CD4-positive, alpha-beta T cell treated with Interleukin-21 for 1 hour (primary cell): ENCODE measurements at places on chromosomes 12 and 14.
A peak's percentile ranks its signal among the peaks of the same experiment; 100 is the strongest.

GRCh38 chr14:76927971-76928700, 100.4 kb downstream of the IRF2BPL start:
- DNase-seq, result no peak

DNA sequence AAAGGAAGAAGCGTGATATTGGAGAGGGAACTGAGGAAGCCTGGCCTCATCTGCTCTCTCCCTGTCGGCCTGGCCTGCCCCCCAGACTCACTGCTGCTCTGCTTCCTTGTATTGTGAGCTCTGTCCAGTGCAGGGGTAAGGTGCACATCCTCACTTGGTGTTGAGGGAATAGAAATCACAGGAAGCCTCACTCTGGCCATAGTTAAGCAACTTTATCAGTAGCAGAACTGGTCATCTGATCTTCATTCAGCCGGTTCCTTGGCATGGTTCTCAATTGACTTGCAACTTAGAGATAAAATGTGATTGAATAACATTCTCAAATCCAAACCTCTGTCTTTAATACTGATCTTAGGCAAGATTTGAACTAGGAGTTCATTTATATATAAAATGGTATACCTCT, 11.5 kb upstream of the CCDC175 start:
- DNase-seq, result no peak

- no peak for DNase-seq
These were observed 44.7 kb downstream of the GPHB5 start for GRCh38 chr14:63273717-63274655.

DNA sequence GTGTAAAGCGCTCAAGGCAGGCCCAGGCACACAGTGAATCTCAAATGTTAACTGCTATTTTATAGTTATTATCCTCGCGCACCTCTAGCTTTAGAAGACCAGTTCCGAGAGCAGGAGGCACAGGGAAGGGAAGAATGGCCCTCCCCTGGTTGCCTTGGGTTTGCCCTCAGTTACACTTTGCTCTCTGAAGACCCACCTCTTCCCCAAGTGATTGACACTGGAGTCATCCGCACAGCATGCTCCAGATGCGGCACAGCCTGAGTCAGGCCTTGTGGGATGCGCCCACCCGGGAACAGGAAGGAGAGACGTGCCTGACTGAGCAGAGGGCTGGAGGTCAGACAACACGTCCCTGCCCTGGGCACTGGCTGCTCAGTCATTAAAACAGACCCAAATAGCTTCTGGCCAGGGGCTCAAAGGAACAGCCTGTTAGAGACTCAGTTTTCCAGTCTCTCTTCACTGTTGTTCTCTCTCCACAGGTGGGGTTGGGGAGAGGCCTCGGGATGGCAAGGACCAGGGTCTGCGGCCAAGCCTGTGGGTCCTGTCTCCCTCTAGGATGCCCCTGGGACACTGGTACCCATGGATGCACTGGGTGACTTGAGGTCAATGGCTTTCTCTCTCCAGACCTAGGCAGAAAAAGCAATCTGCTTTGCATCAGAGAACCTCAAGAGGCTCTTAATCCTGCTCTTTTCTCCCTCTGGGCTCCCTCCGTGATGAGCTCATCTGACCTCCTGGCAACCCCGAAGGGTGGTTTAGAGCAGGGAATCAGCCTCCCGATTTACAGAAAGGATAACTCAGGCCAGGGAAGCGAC, 13.6 kb upstream of the MLXIP start:
- no peak for DNase-seq

GRCh38 chr14:101288436-101289229, 272.7 kb upstream of the DIO3 start:
- DNase-seq, result no peak

DNA sequence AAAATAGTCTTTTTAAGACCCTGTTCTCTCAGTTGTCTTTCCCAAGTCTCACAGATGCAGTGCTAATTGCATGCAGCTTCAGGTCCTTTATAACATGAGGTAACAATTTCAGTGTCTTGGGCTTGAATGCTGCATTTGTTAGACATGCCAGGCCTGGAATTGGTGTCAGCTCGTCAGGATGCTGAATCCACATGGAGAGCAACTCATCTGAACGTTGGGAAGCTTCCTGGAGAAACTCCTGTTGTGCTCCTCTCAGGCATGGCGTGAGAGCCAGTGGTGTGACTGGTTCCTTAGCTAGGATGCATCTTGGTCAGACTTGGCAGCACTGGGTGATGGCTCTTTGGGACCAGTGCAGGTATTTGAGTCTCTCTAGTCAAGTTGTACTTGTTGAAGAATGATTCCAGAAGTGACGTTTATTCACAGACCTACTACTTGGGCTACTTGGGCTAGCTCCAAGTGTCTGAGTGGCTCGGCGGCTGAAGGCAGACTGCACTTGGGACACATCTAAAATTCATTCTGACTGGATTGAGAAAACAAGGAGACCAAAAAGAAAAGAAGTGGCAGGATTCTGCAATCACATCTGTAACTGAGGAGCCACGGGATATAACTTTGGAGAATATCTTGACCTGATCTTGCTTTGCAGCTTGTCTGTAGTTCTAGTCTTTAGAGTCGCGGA, 134.8 kb upstream of the ARHGAP5 start:
- no peak for DNase-seq

GRCh38 chr12:121388421-121388981, 11.4 kb upstream of the RNF34 start:
- no peak for DNase-seq

DNA sequence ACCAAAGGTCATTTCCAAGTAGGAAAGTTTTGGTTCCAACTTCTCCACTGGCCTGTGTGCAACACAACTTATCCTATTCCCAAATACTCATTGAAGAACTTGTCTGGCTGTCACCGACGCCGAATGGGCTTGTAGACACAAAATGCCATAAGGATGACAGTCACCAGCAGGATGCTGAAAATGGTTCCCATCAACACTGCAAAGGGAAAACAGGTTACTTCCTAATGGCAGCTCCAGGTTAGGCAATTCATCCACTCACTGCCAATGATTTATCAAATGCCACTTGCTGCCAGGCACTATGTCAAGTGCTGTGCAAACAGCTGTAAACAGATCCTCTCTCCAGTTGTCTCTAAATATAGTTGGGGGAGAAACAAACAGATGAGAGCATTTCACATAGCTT, 6.1 kb downstream of the C12orf76 start:
- no peak for DNase-seq

DNA sequence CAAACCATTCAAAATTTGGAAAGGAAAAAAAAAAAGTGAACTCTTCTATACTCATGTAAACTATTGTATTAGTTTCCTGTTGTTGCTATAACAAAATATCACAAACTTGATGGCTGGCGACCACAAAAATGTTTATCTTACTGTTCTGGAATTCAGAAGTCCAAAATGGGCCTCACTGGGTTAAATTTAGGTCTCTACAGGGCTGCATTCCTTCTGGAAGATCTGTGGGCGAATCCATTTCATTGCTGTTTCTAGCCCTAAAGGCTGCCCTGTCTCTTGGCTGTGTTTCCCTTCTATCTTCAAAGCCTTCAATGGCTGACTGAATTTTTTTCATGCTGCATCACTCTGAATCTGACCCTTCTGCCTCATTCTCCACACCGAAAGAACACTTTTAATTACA, 105.1 kb upstream of the NAV3 start:
- no peak for DNase-seq

GRCh38 chr12:26158078-26158764, 33.4 kb upstream of the BHLHE41 start:
- no peak for DNase-seq

DNA sequence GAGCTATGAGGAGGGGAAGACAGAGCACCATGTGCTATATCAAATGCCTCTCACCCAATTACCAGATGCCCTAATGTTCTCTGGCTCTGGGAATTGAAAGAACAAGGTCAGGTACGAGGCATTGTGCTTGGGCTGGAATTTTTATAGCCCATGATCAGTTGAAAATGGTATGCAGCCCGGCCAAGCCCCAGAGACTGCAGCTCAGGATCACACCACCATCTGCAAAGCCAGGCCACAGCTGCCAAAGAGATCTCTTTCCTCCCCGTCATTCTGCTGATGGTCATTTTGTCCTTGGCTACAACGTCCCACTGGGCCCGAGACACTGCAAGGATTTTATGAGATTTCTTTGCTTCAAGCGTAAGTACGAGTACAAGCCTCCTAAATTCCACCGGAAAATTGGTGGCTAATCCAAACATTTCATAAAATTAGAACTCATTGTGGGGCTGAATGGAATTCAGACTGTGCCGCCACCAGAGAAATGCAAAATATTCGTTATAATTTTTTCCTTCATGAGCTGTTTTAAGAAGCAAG, 15.1 kb downstream of the NUAK1 start:
- no peak for DNase-seq

DNA sequence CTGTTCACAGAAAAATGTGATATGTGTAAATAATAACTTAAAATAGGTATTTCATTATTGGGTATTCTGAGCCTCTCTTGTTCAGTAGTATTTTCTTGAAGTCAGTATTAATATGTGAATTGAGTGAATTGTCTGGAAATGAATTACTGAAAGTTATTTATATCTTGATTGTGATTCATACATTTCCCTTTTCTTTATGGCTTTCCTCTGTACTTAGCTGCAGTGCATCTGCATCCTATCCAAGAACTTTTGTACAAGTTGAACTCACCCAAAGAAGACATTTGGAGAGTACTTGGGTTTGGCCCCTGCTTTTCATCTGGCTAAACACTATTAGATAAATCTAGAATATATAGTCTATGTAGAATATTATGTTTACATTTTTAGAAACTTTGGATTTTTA, 326.0 kb downstream of the RAD51B start:
- no peak for DNase-seq

- no peak for DNase-seq
These were observed 56.6 kb upstream of the SCN8A start for GRCh38 chr12:51534216-51535074.

GRCh38 chr14:75318353-75318752, 39.7 kb downstream of the FOS start:
- DNase-seq, result no peak

GRCh38 chr12:27999970-28000369, 27.4 kb upstream of the PTHLH start:
- no peak for DNase-seq

GRCh38 chr12:41940571-41940970, 204.1 kb downstream of the GXYLT1 start:
- no peak for DNase-seq

GRCh38 chr14:71322655-71323250, 415.5 kb downstream of the PCNX1 start:
- peak; percentile 60 for DNase-seq

GRCh38 chr12:3303410-3304136, 187.4 kb upstream of the PRMT8 start:
- DNase-seq, result no peak

- no peak for DNase-seq
These were observed 71.7 kb downstream of the PTPRO start for GRCh38 chr12:15393995-15394394.

GRCh38 chr12:121288986-121289385, 7.5 kb downstream of the CAMKK2 start:
- no peak for DNase-seq

- peak; percentile 69 for DNase-seq
These were observed at the start of gene HOXC5 for GRCh38 chr12:54032627-54033100. Gene HOXC5, plus strand, starts transcription at chr12:54033050. Its CDS starts 73 bp downstream, at chr12:54033123.

DNA sequence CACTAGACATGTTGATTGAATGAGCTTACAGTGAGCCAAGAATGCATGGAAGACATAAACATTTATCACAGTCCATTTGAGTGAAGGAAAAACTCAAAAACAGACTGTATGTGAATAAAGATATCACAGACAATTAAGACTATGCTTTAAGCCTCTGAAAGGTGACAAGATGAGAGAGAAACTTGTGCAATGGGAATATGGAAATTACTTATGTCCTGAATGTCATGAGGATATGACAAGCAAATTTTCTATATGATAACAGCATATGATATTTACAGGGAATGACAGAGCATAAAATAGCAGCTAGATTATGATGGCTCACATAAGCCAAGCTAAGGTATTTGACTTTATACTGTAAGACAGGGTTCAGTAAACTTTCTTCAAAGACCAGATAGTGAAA, 1153.1 kb upstream of the USP15 start:
- DNase-seq, result no peak

- DNase-seq, result no peak
These were observed 84.5 kb downstream of the BORCS5 start for GRCh38 chr12:12441429-12441807.

DNA sequence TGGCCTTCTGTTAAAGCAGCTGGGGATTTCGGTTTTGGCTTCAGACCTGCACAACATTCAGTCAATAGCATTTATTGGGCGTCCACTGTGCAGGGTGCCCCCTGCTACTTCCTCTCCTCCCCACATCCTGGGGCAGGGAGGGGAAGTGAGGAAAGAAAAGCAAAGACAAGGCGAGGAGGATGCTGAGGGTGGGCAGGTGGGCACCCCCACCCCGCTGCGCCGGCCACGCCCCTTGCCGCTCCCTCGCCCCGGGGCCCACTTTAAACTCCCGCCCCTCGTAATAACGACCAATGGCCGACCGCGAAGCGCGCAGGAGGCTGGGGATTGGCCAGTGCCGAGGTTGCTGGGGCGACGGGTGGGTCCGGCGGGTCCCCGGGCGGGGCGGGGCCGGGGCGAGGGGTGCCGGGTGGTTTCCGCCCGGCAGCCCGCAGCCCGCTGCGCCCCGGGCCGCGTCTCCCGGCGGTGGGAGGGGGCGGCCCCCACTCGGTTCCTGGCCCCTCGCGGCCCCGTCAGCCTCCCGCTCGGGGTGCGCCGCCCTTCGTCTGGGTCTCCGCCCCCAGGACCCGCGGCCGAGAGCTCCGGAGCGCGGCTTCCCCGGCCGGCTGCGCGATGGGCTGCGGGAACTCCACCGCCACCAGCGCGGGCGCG, at the start of gene C12orf75:
Gene C12orf75 (plus strand): TSS at position 409 of the 648 bp plus-strand sequence. CDS start 201 bp downstream, at position 610.
- DNase-seq, result peak; percentile 92

DNA sequence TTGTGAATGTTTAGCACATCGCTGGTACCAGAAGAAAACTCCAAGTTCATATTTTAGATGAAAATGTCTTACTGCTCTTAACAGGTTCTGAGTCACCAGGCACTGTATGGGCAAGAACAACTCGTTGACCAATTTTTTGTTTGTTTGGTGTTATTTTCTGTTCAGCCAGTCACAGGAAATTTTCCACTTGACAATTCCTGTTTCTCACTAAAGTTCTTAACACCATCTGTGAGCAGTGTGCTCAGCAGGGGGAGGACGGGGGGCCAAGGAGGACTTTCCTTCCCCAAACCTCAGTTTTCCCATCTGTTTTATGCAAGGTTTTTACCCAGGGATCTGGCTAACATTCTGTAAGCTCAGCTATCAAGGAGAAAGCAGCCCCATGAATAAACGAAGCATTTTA, 3.0 kb downstream of the NUAK1 start:
- no peak for DNase-seq

- DNase-seq, result no peak
These were observed 381.8 kb downstream of the NUAK1 start for GRCh38 chr12:105756961-105757360.

DNA sequence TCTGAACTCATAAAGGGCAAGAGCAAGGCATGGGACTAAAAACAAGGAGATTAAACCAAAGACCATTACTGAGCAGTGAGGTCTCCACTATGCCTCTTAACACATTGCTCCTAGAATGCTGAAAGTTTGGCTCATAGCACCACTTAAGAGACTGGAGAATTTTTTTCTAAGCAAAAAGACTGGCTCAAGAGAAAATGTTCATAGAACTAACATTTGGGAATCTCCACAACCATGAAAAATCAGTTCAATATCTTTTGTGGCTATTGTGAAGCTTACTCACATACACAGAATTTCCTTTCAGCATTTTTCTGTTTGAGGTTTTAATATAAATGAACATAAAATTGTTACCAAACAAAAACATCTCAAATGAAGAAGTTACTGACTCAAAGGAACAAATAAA, 255.8 kb downstream of the CCDC91 start:
- no peak for DNase-seq

GRCh38 chr12:1350055-1350933, 244.1 kb downstream of the FBXL14 start:
- DNase-seq, result no peak

- no peak for DNase-seq
These were observed 42.8 kb downstream of the NKX2-1 start for GRCh38 chr14:36477266-36477665.

GRCh38 chr12:57063991-57064685, 14.2 kb upstream of the MYO1A start:
- peak; percentile 88 for DNase-seq
